ENCODE measurements at places on chromosomes 3 and 15.

- DNase-seq, result no peak
Observed at GRCh38 chr3:158260392-158260791, 150.5 kb downstream of the RSRC1 start.

- DNase-seq, result no peak
Observed at GRCh38 chr15:65008983-65009382, 19.3 kb upstream of the SPG21 start.

GRCh38 chr15:52441841-52442240, 86.8 kb downstream of the MYO5A start:
- no peak for DNase-seq

DNA sequence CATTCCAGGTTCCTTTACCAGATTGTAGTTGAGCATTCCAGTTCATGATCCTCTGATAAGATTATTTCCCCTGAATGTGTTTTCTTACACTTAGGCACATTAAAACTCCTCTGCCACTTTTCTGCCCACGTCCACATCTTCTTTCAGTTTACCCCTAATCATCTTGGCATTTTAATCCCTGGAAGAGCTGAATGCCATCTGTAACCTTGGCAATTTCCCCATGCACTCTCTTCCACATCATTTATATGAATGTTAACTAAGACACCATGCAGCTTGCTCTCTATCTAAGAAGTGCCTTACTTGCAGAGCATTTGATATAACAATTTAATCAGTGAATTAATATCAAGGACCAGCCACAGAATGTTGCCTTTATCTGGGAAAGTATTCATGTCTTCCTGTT, 25.8 kb downstream of the TIMP4 start:
- no peak for DNase-seq

- DNase-seq, result no peak
Observed at GRCh38 chr3:77256584-77257503, 216.9 kb downstream of the ROBO2 start.

DNA sequence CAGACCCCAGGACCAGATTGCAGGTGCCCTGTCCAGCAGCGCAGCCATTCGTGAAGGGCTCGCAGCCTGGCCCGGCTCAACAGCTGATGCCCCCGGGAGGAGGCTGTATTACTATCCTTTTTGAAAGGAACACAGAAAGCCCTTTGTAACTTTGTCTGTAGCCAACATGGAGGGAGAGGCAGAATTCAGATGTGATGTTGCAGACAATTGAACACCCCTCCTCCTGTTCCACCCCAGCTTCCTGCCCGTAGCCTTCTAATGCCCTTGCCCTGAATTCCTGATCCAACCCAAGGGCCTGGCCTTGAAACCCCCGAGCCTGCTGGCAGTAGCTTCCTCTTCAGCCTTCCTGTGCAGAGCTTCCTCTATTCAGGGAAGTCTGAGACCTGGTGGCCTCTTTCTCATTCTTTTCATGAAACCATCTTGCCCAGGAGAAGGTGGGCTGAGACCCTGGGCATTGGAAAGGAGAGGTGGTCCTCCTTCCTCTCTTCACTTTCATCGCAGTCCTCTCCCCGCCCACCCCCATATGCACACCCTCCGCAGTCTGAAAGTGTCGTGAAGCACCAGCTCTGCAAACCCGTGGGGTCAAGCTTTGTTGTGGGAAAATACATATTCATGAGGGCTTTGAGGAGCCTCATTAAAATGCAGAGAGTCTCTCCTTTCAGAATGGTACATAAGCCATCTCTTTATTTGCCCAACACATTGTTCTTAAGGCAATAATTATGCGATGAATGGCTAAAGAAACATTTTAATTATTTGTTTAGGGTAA, 109.2 kb downstream of the APBA2 start:
- no peak for DNase-seq

GRCh38 chr3:101802179-101802578, 23.2 kb downstream of the NXPE3 start:
- DNase-seq, result no peak

- no peak for DNase-seq
Observed at GRCh38 chr15:95171564-95171963, 940.2 kb downstream of the MCTP2 start.

- DNase-seq, result no peak
Observed at GRCh38 chr15:25238126-25238525, 200.7 kb downstream of the UBE3A start.

DNA sequence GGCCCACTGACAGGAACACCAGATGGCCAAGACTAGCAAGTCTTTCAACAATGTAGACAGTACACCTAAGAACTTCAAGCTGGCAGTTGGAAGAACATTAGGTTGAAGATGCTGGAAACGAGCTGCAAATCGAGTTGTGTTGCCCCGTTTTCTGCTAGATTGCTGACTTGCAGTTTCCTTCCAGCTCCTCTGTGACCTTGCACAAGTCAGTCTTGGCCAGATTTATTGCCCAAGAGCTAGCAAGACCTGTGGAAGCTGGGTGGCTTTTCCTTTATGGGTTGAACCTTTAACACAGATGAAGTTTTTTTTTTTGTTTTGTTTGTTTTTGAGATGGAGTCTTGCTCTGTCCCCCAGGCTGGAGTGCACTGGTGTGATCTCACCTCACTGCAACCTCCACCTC, 2.9 kb upstream of the RBM6 start:
- DNase-seq, result no peak

GRCh38 chr15:48696627-48697312, 51.3 kb upstream of the FBN1 start:
- DNase-seq, result no peak

GRCh38 chr15:58064980-58065444, 499 bp downstream of the ALDH1A2 start:
- DNase-seq, result no peak

Data from fibroblast of skin of left quadriceps (primary cell).